Stimulated activated CD4-positive, alpha-beta T cell treated with anti-CD3 and anti-CD28 coated beads, TNF-alpha, amount 100 ng/mL, for 48 hours (primary cell): ENCODE measurements at places on chromosomes 6 and 20.

- DNase-seq: no peak
Measured at GRCh38 chr6:37638414-37639341, 59.0 kb downstream of the MDGA1 start.

DNA sequence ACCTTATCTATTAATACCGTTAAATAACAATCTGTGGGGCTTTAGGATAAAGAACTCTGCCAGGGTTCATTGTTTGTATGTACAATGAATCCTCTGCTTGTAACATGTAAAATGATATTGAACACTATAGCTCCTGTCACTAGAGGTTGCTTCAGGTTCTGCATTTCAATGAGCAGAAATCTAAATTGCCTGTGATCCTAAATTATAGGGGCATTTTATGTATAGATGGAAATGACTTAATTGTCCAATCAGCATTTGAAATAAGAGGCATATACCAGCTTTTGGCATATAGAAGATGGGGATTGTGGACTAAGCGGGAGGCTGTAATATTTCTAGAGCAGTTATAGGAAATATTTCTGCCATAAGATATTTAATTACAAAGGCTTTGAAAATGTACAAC is 2.0 kb downstream of the NCOA3 start:
- no peak for DNase-seq

DNA sequence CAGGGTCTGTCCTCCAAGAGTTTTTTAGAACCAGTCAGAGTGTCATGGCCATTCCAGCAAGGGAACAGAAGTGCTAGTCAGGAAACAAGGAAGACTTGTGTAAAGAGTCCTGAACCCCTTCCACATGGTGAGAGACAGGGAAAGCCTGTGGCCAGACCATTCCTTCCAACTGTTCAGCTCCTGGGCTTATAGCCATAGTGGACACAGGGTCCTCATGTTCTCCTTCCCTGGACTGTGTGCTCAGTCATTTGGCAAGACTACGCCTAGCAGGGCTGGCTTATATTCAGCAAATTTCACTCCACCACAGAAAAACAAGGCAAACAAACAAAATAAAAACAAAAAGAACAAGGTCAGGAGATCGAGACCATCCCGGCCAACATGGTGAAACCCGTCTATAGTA is 60.5 kb downstream of the NRN1 start:
- DNase-seq: no peak

DNA sequence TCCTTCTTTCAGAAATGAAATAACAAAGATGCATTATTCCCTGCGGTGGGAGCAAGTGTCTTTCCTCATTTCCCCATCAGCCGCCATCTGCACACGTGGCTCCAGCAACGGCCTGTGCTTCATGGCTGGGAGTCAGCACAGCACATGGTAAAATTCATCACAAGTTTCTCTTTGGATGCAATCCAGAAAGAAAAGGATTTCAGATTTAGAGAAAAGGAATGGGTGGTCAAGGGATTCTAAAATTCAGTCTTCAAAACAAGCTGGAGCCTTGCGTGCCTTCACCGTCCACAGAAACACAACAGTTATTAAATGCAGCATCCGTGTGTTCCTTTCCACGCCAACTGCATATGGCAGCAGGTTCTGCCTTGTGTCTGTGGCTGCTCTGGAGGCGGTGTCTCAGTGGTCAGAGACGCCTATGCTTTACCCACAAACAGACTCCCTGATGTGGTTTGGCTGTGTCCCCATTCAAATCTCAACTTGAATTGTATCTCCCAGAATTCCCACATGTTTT is 107.6 kb downstream of the THBS2 start:
- no peak for DNase-seq

DNA sequence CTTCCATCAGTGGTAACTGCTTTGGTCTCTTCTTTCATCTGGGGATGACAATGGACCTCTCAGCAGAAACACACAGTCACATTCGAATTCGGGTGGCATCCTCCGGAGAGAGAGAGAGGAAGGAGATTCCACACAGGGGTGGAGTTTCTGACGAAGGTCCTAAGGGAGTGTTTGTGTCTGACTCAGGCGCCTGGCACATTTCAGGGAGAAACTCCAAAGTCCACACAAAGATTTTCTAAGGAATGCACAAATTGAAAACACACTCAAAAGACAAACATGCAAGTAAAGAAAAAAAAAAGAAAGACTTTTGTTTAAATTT is 6.1 kb downstream of the EDN1 start:
- DNase-seq: no peak

GRCh38 chr6:155449450-155450239 is 6.0 kb downstream of the NOX3 start:
- no peak for DNase-seq

- DNase-seq: no peak
Measured at GRCh38 chr6:47714802-47715201, 16.4 kb downstream of the ADGRF4 start.

GRCh38 chr6:72916298-72916697 is 294.4 kb downstream of the KCNQ5 start:
- DNase-seq: no peak

DNA sequence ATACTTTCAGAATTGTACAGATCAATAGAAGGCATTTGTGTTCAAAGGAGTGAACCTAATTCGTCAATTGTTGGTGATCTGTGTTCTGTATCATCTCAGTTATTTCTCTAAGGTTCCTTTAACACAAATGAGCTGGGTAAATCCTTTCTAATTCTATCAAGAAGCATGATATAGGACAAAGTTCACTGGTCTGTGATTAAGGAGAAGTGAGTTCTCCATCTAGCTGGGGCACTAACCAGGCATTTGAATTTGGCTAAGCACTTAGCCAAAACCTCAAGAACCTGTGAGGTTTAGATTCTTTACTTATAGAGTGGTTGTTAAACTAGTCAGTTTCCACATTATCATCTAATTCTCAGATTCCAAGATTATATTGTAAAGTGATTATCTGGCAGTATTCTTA is 50.3 kb downstream of the DOP1A start:
- no peak for DNase-seq

- no peak for DNase-seq
Measured at GRCh38 chr6:122026582-122027369, 372.7 kb upstream of the HSF2 start.
